Breast epithelium (tissue), 4 donors: ENCODE measurements at places on chromosomes 12 and 14.

DNA sequence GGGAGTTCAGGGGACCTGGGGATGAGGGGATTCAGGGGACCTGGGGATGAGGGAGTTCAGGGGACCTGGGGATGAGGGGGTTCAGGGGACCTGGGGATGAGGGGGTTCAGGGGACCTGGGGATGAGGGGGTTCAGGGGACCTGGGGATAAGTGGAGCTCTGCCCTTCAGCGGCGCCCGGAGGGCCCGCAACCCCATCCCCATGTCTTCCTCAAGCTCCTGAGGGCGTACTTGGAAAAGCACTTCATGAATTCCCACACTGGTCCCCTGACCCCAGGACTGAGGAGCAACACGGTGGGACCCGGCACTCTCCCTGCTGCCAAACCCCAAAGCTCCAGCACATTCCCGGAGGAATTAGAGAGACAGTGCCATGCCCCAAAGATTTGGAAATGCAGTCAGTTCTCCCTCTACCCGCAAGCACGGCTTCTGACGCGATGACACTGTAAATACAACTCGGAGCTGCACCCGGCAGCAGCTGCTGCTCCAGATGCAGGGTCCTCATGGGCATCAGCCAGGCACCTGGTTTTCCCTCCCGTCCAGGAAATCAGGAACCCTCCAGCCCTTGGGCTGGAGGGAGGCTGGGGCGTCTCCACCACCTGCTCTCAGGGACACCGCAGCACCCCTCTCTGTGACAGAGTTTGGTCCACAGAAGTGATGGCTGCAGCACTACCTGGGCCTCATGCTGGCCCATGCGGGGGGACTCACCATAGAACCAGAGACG is 32.8 kb upstream of the C14orf180 start:
- no peak for DNase-seq

GRCh38 chr14:105420974-105421674 is 1.5 kb downstream of the MTA1 start:
- DNase-seq = no peak

- no peak for DNase-seq
Measured at GRCh38 chr12:120870415-120870814, 33.7 kb downstream of the SPPL3 start.

GRCh38 chr14:51603495-51603894 is 48.2 kb upstream of the FRMD6 start:
- DNase-seq = no peak

DNA sequence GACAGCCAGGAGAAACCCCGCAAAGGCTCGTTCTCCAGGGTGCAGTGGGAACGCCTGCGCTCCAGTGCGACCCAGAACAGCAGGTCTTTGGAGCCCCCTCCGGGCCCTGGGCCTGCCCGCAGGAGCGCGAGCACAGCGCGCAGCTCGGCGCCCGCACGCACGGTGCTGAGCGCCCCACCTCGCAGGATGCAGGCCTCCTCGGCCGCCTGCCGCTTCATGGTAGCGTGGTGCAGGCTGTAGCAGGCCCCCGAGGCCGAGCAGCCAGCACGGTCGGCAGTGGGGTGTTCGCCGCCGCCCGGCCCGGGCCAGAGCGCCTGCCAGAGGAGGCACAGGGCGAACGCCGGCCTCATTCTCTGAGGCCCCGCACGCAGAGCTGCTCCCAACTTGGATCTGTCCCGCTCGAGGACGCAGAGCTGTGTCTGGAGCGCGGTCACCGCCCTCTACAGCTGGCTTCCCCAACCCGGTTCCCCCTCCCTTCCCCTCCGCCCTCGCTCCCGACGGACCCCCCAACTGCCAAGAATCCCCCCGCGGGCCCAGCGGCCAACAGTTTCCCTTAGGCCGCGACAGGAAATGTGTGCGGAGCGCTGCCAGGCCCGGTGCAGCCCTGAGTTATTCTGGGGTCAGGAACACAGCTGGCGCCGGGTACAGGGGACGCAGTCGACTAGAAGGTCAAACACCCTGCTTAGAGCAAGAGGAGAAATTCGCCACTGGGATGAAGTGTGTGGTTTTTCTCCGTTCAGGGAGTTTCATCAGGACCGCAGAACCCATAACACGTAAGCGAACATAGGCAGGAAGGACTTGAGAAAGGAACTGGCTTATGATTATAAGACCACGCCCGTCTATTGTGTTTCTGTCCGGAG is at the start of gene CLEC14A:
Gene CLEC14A (minus strand): TSS at position 421 of the 860 bp plus-strand sequence. CDS start 71 bp downstream, at position 350.
- peak; percentile 53 for DNase-seq

- no peak for DNase-seq
Measured at GRCh38 chr14:61253064-61253738, 27.9 kb downstream of the TMEM30B start.

DNA sequence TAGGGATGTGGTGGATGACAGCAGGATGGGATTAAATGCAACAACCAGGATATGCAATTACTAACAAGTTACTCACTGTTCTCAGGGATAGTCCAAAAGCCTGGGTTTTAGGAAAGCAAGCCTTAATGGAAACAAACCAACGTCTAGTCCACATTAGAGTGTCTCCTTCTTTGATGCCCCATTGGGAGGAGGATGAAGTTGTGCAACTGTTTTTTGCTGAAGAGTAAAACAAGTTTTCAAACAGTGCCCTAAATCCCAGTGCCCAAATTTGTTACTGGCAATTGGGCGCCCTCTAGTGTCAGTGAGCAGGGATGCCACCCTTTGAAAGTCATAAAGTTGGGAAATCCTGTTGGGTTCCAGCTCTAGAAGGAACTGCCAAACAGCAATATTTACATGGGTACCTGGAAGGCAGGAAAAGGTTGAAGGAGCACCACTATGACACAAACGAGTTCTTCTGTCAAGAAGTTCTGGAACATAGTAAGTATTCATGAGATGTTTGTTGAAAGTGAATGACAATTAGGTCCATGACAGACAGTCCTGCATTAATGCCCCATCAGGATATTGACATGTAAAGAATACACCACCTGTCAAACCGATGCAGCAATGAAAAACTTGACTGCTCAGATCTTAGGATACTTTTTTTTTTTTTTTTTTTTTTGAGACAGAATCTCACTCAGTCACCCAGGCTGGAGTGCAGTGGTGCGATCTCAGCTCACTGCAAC is 11.1 kb upstream of the DPF3 start:
- peak; percentile 65 for DNase-seq

DNA sequence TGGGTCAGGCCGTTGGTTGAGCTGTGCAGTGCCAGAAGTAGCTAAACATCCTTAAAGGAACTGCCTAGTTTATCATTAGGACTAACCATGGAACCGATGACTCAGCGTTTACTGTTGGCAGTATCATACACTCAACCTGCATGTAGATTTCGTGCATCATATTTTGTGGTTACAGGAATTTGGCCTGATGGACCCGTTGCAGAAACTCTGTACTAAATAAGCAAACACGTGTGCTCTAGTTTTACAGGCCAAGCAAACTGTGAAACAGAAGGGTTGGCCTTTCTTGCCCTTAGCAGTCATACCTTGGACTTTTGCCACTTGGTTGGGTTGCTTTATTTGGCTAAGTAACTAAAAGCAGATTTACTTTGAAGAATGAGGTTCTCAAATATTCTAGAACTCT is 35.6 kb downstream of the DGLUCY start:
- DNase-seq = no peak

DNA sequence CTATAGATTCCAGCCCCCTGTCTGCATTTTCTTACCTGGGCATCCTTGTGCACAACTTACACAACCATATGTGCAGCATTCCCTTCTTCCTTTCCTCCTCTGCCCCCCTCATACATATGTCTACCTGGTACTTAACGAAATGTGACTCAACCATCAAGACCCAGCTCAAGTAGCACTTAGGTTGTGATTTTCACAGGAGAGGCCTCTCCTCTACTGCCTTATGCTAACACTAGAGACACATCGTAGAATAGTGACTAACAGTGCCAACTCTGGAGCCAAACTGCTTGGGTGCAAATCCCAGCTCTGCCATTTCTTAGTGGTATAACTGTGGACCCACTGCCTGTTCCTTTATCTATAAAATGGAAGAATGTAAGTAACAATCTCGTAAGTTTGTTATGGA is 24.1 kb upstream of the PLEKHA5 start:
- DNase-seq = no peak

GRCh38 chr12:106866426-106867080 is 89.2 kb upstream of the TMEM263 start:
- DNase-seq = no peak

- no peak for DNase-seq
Measured at GRCh38 chr12:90120627-90121026, 412.0 kb upstream of the ATP2B1 start.

- no peak for DNase-seq
Measured at GRCh38 chr12:87975879-87976278, 53.3 kb downstream of the C12orf50 start.

DNA sequence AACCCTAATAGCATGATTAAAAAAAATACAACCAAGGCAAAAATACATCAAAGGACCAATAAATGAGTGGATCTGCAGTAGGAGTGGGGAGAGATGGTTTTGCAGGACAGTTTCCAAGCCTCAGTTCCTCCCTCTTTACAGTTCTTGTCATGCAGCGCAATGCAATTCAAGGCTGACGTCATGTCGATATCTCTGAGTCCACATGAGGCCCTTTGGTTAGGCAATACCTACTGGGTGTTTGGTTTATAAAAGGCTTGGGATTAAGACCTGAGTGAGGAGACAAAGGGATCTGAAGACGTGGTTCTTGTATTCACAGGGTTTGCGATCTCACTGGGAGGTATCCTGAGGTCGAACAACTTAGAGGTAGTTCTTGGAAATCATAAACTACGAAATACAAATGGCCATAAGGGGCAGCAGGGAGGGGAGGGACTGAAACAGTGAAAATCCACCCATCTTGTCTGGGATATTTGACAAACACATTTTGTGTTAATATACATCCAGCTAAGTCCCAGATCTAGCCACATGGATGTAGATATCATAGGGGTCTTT is 441.0 kb downstream of the FUT8 start:
- no peak for DNase-seq

DNA sequence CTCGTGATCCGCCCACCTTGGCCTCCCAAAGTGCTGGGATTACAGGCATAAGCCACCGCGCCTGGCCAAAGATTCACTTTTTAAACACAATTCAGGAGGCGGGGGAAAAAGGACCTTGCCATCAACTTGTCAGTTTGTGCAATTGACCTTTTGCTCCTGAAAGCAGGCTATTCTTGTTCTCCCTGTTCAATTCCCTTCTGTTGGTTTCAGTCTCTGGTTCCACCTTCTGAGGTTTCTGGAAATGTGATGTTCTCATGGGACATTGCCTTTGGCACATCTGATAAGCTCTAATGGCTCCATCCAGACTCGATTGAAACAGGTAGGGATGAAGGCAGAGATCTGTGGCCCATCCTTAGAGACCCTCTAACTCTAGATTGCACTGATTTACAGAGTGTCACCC is 17.9 kb upstream of the CCDC85C start:
- DNase-seq = no peak

DNA sequence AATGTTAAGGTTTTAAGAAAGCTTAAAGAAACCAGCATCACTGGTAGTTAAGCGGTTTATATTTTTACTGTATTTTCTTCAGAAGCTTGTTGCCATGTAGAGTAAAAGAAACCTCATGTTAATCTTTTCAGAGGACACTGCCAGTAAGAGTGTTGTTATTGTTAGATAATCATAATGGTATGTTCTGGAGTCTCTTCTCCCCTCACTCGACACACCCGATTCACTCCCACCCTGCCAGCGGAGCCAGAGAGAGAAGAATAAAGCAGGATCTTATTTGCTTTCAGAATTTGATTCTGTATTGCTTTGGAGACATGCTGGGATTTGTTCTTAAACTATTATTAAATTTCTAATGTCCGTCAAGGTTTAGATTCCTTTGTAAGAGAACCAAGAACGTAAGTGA is 113.7 kb downstream of the SAMD4A start:
- no peak for DNase-seq

DNA sequence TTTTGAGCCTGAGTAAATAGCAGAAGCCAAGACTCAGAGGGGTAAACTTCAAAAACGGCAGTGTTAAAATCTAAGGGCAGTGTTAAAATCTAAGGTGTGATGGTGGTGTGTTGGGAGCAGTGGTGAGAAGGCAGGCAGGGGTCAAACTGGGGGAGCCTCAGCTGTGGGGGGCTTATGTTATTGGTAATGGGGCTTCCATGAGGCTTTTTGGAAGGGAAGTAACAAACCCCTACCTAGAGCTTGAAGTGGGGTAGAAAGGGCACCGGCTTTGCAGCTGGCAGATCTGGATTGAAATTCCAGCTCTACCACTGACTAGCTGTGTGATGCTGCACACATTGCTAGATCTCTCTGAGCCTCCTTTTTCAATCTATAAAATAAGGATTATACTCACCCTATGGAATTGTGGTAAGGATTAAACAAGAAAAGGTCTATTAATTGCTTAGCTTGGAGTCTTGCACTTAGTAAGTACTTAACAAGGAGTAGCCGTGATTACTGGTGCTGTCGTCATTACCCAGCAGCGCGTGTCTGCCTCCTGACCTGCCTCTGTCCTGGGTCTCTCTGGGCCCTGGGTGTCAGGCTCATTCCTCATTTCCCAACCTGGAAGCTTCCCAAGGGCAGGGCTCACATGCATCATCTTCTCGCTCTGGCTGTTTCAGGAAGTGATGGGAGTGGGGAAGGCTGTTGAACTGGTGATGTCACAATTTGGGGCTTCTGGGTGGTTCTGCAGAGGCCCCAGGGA is 18.5 kb upstream of the KRT80 start:
- peak; percentile 46 for DNase-seq

DNA sequence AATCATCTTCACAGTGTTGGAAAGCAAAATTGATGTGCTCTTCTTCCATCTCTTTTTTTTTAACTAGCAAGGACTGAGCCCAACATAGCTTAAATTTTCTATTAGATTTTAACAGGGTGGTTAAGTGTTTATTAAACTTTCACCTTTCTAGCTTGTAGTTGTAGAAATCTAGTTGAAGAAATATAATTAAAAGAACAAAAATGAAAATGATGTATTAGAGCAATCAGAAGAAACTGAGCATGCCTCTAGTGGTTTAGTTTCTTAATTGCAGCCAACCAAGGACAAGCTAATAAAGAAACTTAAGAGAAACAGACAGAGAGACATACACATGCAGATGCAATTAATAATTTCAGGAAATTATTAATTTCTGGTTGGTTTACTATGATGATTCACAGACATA is 673.0 kb upstream of the LMO3 start:
- no peak for DNase-seq

GRCh38 chr12:109214131-109214530 is 95.0 kb downstream of the FOXN4 start:
- DNase-seq = no peak

DNA sequence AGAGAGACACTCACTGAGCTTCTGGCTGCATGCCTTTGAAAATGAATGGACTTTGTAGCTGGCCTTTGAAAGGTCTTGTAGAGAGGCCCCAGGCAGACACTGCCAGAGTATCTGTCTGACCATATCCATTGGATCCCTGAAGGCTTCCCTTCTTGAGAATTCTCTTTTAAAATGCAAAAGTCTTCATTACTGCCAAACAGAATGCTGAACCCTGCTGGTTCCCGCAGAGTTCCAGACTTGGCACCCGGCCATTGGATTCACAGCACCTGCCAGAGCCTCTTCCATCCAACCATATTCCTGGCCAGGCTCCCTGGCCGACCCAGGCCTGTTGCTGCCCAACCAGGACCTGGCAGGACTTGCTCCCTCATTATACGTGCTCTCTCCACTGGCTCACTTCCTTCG is 182.5 kb downstream of the GXYLT1 start:
- peak; percentile 31 for DNase-seq

GRCh38 chr14:69284170-69284569 is 24.2 kb downstream of the GALNT16 start:
- DNase-seq = no peak

GRCh38 chr14:99177886-99178835 is 93.8 kb downstream of the BCL11B start:
- peak; percentile 31 for DNase-seq
